Stomach (tissue), 19 donors: ENCODE measurements at places on chromosomes 3 and 15.

DNA sequence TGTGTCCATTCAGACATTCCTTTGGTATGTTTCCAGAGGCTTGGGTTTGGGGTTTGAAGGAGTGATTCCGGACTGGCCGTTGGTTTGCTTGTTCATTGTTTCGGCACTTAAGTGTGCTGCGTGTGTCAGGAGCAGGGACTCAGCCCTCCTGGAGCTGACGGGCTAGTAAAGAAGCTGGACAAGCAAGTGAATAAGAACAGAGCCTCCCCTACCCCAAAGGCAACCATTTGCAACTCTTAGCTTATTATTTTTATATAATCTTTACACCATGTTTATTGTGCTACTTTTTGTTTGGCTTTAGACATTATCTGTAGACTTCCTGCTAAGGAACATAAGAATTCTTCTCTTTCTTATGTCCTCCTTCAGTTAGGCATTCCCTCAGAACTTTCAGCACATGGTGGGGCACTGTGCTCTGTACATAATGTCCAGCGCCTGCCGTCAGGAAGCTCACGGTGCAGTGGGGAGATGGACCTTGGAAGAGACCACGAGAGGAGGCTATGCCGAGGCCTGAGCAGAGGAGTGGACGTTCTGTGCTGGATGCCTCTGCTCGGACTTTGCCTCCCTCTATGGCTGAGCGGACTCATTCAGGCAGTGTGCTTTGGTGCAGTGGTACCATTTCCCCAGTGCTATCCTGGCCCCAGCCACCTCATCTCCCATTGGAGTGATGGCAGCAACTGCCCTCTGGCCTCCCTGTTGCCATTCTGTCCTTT, 65.4 kb downstream of the EEFSEC start:
- DNase-seq = no peak
- no peaks in the 10 kb centered on the region for H3K27me3 ChIP-seq
- no peaks in the 10 kb centered on the region for H3K36me3 ChIP-seq
- H3K4me3 ChIP-seq = no peak overlapping the region
- H3K4me1 ChIP-seq = no peaks in the 10 kb centered on the region

DNA sequence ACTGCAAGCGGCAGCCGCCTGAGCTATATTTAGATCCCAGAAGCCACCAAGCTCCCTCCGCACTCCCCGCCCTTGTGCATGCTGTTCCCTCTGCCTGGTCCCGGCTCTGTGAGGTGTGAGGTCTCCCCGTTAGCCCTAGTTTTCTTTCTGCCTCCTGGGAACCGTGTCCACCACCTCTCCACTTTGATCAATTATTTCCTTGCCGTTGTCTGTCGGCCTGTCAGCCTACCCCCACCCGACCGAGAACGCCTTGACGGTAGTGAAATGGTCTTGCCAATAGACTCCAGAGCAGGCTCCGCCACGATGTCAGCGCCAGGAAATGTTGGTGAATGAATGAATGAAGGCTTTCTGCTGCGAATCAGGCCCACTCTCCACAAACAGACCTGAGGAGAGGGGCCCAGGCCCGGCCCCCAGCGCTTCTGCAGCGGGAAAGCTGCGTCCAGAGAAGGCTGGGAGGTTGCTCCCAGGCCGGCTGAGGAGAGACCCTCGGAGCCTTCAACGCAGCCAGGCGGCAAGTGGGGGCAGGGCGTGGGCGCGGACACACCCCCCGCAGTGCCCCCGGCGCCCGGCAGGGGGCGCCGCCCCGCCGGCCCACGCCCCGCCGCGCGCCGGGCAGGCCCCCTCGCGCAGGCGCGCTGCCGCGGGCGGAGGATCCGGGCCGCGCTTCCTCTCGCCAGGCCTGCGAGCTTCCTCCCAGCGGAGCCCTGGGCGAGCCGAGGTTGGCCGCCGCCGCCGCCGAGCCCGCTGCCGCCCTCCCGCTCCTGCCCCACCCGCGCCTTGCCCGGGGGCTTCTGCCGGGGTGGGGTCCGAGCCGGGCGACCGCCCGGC, at the start of gene CSK:
Gene CSK, plus strand, starts transcription at position 650 of the 828 bp plus-strand sequence. CDS start 16,218 bp downstream, outside the sequence.
- H3K36me3 ChIP-seq = no peaks in the 10 kb centered on the region
- H3K4me1 ChIP-seq = peaks cover 82% of the 10 kb centered on the region
- no peaks in the 10 kb centered on the region for H3K27me3 ChIP-seq
- peak; percentile 81 for DNase-seq
- peak within 1 kb of the TSS; percentile 89 for H3K27ac ChIP-seq

DNA sequence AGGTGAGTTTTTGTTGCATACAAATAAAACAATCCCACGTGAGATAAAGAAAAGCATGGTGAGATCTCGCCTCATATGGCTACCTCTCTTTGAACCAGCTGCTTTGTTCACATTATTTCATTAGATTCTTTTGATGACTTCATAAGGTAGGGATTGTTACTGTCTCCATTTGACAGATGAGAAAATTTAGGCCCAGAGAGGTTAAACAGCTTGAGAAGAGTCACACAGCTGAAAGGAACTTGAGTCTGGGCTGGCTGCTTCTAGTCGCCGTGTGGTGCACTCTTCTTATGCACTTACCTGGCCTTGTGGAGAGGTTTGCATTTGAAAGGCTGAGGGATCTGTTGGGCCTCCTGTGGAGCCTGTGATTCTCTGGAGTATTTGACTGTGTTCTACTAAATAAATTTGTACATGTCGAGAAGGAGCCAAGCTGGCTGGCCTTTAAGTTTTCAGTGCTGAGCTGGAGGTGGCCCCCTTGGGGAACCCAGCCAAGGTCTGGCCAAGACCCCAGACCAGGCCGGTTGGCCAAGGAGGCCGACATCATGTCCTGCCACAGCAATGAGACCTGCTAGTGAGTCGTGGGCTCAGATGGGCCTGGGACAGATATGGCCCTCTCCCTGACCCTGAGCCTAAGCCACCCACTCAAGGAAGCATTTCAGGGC, 125.1 kb downstream of the SMAD6 start:
- H3K27ac ChIP-seq = no peak overlapping the region
- H3K36me3 ChIP-seq = no peaks in the 10 kb centered on the region
- DNase-seq = no peak
- H3K4me3 ChIP-seq = no peak overlapping the region
- no peaks in the 10 kb centered on the region for H3K4me1 ChIP-seq
- H3K27me3 ChIP-seq = no peaks in the 10 kb centered on the region

DNA sequence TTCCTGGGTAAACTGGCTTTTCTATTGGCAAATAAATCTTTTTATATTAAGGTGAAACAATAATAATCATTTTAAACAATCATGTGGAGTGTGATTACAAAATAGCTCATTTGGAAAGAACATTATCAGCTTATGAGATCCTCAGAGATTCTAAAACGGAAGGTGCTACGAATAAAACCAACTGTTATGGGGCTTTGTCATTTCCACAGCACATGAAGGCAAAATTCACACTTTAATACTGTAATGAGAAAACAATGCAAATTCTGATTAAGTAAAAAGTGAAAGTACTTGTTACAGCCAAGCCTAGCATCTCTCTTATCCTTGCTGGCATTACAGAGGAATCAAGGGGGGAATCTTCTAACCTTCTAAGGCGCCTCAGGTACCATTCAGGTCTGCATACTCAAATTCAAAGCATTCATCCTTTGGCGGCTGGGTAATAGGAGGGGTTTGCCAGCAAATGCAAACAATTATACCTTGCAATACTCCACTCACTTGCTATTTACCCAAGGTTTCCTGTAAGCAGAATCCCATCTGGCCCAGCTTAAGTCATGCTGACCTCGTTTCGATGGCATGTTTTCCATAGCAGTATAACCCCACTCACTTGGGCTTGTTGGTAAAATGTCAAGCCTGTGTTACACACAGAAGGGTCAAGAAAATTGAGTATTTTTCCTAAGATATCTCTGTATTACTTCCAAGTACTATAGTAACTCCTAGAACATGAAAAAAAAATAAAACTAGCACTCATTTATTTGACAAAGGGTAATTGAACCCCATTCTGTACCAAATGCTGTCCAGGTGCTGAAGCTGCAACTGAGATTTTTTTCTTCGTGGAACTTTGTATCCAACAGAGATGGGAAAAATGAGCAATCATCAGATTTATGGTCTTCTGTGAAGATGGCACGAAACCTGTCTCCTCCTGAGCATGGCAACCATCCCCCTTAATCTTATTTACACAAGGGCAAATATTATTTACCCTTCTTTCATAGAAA, 183.7 kb upstream of the LMCD1 start:
- H3K4me1 ChIP-seq = no peaks in the 10 kb centered on the region
- H3K4me3 ChIP-seq = no peak overlapping the region
- no peaks in the 10 kb centered on the region for H3K27me3 ChIP-seq
- no peaks in the 10 kb centered on the region for H3K36me3 ChIP-seq
- DNase-seq = peak; percentile 52

DNA sequence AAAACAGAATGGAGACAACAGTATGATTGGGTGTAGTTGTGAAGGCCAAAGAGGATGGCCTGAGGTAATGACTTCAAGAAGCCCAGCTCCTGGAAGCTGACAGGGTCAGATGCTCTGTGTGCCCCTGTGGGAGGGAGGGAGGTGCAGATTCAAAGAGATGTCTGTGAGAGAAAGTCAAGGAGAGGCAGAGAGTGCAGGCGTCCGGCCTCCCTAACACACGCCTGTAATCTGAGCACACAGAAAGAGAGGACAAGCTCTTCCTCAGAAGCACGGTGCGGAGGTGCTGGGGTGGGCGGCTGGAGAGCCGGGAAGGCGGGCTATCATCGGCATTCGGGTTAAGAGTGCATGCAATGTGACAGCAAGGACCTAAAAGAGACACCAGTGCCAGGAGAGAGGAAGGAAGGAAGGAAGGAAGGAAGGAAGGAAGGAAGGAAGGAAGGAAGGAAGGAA, 238.2 kb upstream of the HES1 start:
- H3K27ac ChIP-seq = no peak overlapping the region
- H3K36me3 ChIP-seq = no peaks in the 10 kb centered on the region
- H3K27me3 ChIP-seq = no peaks in the 10 kb centered on the region
- DNase-seq = no peak

GRCh38 chr3:15808679-15809310, 11.0 kb upstream of the ANKRD28 start:
- no peaks in the 10 kb centered on the region for H3K27me3 ChIP-seq
- no peaks in the 10 kb centered on the region for H3K36me3 ChIP-seq
- no peaks in the 10 kb centered on the region for H3K4me1 ChIP-seq
- H3K4me3 ChIP-seq = no peak overlapping the region

DNA sequence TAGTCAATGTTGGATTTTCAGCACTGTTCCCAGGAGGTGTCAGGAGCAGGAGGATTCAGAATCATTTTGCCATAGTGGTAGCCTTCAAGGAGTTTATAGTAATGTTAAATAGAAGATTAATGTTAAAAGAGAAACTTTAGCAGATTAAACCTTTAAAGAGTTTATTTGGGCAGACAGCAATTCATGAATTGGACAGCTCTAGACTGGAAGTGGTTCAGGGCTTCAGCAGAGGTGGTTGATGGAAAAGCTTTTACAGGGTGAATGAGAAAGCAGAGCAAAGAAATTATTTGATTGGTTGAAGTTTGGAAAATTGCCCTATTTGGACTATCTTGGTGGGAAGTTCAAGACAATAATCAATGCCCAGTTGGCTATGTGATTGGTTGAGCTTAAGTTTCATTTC, 416.6 kb upstream of the TBL1XR1 start:
- H3K4me3 ChIP-seq = no peak overlapping the region
- H3K36me3 ChIP-seq = no peaks in the 10 kb centered on the region
- H3K27ac ChIP-seq = no peak overlapping the region

DNA sequence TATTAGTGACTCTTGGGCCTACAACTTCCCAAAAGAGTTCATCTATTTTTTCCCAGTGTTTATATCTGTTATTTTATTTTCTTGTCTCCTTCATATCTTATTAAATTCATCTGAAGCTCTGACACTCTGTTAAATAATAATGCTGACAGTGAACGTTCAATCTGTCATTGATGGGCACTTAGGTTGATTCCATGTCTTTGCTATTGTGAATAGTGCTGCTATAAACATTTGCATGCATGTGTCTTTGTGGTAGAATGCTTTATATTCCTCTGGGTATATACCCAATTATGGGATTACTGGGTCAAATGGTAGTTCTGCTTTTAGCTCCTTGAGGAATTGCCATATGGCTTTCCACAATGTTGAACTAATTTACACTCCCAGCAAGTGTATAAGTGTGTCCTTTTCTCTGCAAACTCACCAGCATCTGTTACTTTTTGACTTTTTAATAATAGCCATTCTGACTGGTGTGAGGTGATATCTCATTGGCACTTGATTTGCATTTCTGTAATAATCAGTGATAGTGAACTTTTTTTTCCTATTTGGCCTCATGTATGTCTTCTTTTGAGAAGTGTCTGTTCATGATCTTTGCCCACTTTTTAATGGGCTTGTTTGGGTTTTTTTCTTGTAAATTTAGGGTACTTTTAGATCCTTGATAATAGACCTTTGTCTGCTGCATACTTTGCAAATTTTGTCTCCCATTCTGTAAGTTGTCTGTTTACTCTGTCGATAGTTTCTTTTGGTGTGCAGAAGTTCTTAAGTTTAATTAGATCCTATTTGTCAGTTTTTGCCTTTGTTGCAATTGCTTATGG, 122.5 kb downstream of the LEKR1 start:
- H3K27me3 ChIP-seq = no peaks in the 10 kb centered on the region
- no peak overlapping the region for H3K4me3 ChIP-seq
- H3K4me1 ChIP-seq = no peaks in the 10 kb centered on the region
- no peak overlapping the region for H3K27ac ChIP-seq
- DNase-seq = no peak
- no peaks in the 10 kb centered on the region for H3K36me3 ChIP-seq

DNA sequence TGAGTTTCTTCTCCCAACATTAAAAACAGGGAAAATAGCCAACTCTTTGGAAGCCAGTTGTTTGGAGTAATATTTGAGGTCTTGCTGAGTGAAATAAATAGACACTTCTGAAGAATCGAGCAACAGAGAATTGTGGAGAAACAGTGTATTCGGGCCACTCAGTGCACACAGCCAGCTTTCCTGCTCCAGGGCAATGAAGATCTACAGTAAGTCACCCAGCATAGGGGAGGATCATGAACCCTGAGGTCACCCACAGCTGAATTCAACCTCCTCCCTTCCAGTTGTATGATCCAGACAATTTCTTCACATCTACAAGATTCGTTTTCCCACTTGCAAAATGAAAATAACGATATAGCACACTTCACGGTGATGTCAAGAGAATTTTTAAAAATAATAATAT, 161.7 kb upstream of the BCL6 start:
- no peaks in the 10 kb centered on the region for H3K27me3 ChIP-seq
- H3K36me3 ChIP-seq = no peaks in the 10 kb centered on the region
- H3K27ac ChIP-seq = no peak overlapping the region
- DNase-seq = no peak
- H3K4me1 ChIP-seq = no peaks in the 10 kb centered on the region

DNA sequence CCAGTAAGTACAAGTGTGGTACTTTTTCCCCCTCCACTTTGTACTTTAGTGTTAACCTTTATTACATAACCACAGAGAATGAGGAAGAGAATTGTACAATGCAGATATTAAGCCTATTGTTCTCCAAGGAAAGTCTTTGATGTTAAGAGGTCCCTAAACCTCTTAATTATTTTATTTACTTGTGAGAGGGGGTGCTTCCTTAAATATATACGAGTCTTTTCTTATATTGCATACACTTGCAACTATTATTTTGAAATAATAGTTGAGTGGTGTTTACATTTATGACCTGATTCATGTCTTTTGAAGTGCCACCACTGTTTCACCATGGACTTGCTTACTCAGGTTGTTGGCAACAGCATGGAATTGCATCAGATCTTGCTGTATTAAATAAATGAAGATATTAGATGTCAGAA, 10.1 kb downstream of the USP3 start:
- H3K27ac ChIP-seq = peak overlapping the region; percentile 65
- no peaks in the 10 kb centered on the region for H3K27me3 ChIP-seq
- H3K4me1 ChIP-seq = peaks cover 66% of the 10 kb centered on the region
- no peak overlapping the region for H3K4me3 ChIP-seq

- H3K4me3 ChIP-seq = no peak overlapping the region
- peaks cover 39% of the 10 kb centered on the region for H3K27me3 ChIP-seq
- DNase-seq = no peak
- no peak overlapping the region for H3K27ac ChIP-seq
- no peaks in the 10 kb centered on the region for H3K36me3 ChIP-seq
- H3K4me1 ChIP-seq = peaks cover 20% of the 10 kb centered on the region
Observed at GRCh38 chr3:129971351-129972052, 3.0 kb upstream of the TRH start.
